Stimulated activated CD8-positive, alpha-beta memory T cell treated with anti-CD3 and anti-CD28 coated beads, Interleukin-4, amount 100 ng/mL, for 4 hours (primary cell): ENCODE measurements at places on chromosomes 5 and 9.

DNA sequence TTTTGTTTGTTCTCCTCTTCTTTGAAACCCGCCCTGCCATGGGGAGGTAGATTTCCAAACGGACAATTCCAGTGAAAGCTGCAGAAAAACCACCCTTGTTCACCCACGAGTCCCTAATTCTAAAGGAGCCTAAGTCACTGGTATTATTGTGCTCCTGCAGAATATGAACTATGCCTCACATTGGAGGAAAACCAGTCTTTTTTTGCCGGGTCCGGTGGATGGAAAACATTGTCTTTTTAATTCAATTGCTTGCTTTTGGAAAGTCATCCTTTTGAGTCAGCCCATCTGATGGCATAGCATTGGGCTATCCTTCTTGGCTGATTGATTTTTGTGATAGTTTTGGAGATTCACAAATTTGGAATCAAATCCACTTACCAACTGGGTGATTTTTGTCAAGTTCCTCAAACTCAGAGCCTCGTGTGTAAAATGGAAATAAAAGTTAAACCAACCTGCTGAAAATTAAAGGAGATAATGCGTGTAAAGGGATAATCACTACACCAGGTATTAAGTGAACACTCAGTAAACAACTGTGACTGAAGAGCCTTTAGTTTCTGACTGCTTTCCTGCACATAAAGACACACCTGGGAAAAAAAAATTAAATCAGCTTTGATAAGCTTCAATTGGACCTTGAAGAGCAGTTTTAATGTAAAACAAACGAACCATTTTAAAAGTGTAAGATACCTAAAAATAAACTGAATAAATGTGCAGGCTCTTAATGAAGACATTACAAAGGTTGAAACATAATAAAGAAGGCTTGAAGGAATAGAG lies 780 bp upstream of the CCNJL start:
- no peak for DNase-seq

DNA sequence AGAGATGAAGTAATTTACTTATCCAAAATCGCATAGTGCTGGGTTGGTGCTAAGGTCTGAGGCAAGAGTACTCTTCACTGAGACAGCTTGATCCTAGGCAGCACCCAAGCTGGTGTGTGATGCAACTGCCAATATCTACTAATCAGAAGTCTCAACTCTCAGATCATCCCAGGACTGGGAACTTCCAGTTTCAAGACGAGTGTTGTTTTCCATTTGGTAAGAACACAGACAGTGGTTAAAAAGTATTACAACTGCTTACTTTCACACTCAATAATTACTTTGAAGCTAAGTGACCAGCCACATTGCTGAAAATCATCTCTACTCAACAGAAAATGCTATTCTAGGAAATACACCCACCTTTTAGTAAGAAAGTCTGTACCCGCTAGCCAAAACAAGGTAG lies 45.3 kb downstream of the FBXW11 start:
- DNase-seq = no peak

DNA sequence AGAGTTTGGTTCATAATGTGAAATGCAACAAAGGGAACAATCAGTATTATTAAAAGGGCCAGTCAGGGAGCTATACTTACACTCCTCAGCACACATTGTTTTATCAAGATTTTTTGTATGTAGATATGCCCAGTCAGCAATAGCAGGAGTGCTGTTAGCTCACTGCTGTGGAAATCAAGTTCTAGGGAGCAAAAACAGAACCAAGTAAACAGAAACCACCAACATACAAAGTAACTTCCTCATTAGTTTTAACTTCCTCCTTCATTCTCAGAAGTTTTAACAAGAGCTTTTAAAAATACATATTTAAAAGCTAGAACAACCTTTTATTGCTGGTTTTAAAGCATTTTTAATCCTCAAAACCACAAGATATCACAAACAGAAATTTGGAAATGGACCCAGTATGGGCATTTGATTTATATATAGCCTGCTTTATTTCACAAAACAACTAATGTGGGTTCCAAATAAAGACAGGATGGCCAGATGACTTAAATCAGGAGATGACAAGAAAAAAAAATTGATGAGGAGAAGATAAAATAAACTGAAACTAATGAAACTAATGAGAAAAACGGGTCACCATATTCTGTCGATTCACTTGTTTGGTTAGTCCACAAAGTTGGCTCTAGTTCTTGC lies 178.5 kb downstream of the ADAMTS12 start:
- no peak for DNase-seq

- no peak for DNase-seq
Observed at GRCh38 chr9:118170032-118170955, 466.1 kb downstream of the TLR4 start.
